Gastroesophageal sphincter (tissue), 4 donors: ENCODE measurements at places on chromosomes 3 and 15. TPM values are rescaled to one million over a fixed set of nuclear protein-coding genes. Genes with fewer than 3 reads are reported as not detected.

Gene STAC
- total RNA-seq = 11.6 TPM

- no peaks in the 10 kb centered on the region for H3K27me3 ChIP-seq
- ATAC-seq = no peak
- peaks cover 68% of the 10 kb centered on the region for H3K4me1 ChIP-seq
- H3K27ac ChIP-seq = no peak overlapping the region
- no peak overlapping the region for H3K4me3 ChIP-seq
Observed at GRCh38 chr3:42174679-42175385, 83.7 kb downstream of the TRAK1 start.

Gene MEGF11
- 0.08 TPM for total RNA-seq

GRCh38 chr3:39541917-39542329 is 74.4 kb downstream of the MOBP start:
- no peak for ATAC-seq
- no peaks in the 10 kb centered on the region for H3K4me1 ChIP-seq
- H3K36me3 ChIP-seq = no peaks in the 10 kb centered on the region
- H3K4me3 ChIP-seq = no peak overlapping the region

Gene RASGRP1
- 0.31 TPM for total RNA-seq

DNA sequence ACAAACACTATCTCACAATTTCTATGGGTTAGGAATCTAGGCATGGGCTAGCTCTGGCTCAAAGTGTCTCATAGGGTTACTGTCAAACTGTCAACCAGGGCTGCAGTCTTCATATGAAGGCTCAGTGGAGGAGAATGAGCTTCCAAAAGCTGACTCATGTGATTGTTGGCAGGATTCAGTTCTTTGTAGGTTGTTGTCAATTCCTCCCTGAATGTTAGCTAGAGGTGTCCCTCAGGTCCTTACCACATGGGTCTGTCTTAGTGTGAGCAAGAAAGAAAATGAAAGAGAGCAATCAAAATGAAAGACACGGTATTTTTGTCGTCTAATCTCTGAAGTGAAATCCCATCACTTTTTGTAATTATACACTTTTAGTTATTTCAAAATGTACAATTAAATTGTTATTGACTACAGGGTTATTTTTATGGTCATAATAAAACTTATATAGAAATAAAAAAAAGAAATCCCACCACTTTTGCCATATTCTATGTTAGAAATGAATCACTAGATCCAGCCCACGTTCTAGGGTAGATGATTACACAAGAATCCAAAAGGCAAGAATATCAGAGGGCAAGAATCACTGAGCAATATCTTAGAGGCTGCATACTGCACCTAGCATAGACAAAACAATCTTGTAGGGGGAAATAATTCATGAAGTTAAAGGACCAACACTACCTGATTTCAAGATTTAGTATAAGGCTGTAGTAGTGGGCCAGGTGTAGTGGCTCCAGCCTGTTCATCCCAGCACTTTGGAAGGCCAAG is 8.4 kb downstream of the ACSBG1 start:
- no peak for ATAC-seq
- H3K27me3 ChIP-seq = no peaks in the 10 kb centered on the region
- H3K4me3 ChIP-seq = no peak overlapping the region
- H3K4me1 ChIP-seq = no peaks in the 10 kb centered on the region
